ENCODE measurements at places on chromosomes 6 and 20.
A peak's percentile ranks its signal among the peaks of the same experiment; 100 is the strongest.

DNA sequence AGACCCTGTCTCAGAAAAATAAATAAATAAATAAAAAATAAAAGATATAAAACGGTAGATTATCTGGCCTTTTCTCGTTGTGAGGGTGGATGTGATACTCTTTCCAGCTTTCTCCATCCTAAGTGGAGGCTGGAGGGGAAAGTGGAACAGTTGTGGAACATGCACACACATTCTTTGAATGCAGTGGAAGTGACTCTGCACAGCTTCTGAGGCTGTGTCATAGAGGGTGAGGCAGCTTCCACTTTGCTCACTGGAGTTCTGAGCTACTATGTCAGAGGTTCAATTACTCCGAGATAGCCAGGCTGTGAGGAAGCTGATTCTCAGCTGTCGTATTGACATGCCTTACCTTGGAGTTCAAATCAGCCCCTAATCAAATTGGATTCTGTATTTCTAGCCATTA, 82.2 kb downstream of the CHMP4B start:
- no peak for DNase-seq

GRCh38 chr6:11609324-11610071, 71.9 kb downstream of the TMEM170B start:
- DNase-seq, result peak; percentile 55

DNA sequence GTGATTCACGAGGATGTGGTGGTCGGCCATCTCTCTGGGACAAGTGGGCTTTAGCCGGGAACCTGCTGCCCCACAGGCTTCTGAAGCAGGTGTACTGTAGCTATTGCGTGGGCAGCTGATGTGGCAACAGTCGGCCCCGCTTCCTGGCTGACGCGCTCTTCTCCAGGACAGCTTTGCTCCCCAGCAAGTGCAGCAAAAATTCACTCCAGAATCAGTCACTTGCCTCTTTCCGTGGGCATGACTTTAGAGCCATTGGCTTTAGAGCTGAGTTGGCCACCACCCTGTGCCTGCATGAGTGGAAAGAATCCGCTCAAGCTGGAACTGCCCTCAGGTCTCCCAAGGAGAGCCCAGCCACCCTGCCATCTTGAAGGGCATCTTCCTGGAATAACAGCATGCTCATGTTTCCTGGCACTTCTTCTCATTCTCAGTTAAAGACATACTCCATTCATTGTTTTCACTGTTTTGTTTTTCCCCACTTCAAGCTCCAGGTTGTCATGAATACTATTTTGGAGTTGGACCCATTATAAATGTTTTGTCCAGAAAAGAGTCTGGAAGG, 178.3 kb downstream of the ZDHHC14 start:
- no peak for DNase-seq

- DNase-seq, result no peak
Observed at GRCh38 chr6:29675561-29675960, 5.4 kb downstream of the ZFP57 start.

DNA sequence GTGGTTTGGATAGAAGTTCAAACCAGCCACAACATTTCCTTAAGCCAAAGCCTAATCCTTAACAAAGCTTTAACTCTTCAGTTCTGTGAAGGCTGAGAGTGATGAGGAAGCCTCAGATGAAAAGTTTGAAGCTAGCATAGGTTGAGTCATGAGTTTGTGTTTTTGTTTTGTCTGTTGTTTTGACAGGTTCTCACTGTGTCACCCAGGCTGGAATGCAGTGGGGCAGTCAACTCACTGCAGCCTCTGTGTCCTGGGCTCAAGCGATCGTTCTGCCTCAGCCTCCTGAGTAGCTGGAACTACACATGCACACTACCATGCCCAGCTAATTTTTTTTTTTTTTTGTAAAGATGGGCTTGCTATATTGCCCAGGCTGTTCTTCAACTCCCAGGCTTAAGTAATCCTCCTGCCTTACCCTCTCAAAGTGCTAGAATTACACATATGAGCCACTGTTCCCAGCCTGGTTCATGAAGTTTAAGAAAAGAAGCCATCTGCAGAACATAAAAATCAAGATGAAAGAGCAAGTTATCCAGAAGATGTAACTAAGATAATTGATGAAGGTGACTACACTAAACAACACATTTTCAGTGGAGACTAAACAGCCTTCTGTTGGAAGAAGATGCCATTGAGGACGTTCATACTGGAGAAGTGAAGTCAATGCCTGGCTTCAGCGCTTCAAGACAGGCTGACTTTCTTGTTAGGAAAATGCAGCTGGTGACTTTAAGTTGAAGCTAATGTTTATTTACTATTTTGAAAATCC, 96.2 kb downstream of the SMAP1 start:
- DNase-seq, result no peak

GRCh38 chr6:5869676-5870075, 137.0 kb downstream of the NRN1 start:
- no peak for DNase-seq

GRCh38 chr6:1736346-1737105, 126.8 kb downstream of the FOXC1 start:
- no peak for DNase-seq

GRCh38 chr6:151374036-151374683, 17.2 kb downstream of the ZBTB2 start:
- no peak for DNase-seq

GRCh38 chr6:3403238-3404173, 53.3 kb downstream of the SLC22A23 start:
- DNase-seq, result no peak

DNA sequence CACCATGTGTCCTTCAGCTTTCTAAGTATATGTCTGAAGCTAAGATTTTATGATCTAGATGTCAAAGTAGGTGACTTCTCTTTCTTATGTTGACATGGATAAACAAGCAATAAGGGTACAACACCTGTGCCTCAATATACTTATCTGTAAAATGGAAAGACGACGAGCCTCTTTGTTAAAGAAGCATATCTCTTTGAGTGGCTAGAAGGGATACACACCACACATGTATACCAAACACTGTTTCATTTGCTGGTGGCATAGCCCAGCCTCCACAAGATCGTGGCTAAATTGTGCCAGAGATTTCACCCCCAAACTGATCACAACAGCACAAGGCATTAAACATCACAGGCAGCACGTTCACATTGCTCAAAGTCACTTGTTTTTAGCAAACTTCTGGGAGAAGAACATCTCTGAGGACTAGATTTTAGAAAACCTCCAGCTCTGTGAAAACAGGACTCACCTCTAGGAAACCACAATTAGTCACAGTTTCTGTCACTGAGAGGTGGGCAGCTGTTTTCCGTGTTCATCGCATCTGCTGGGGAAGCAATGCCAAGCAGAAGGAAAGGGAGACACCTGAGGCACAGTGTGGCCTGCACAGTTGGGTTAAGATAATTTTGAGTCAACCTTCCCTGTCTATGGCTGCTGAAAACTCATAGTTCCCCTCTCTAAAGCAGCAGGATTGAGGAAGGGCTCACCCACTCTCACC, 263.0 kb upstream of the PLCB4 start:
- DNase-seq, result no peak

Measured in amygdala (tissue), 56 donors.